ENCODE measurements at places on chromosomes 11 and 22.

DNA sequence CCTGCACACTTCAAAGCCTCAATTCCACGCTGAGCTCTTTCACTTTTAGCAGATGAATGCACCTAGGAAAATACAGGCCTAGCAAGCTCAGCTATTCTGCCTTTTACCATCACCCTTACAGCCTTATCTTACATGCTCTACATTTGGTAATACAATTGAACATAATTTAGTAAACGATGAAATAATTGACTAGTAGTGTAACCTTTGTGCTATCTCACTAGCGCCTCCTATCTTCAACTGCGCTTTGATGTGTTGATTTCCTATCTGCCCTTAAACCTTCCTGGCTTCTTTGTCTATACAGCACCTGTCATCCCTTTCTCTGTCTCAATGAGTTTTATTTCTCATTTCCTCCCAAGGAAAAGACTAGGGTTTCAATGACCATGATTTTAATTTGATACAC lies 149.7 kb downstream of the LRRC4C start:
- no peak for DNase-seq

DNA sequence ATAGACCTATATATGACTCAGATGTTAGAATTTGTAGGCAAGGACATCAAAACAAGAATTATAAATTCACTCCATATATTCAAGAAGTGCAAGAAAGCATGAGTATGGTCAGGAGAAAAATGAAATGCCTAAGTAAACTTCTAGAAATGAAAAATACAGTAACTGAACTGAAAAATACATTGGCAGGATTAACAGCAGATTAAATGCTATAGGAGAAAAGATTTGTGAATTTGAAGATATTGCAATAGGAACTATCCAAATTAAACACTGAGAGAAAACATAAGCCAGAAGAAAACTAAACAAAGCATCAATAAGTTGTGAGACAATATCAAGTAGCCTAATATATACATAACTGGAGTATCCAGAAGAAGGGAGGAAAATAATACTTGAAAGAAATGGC lies 46.6 kb upstream of the TMEM45B start:
- DNase-seq, result no peak

DNA sequence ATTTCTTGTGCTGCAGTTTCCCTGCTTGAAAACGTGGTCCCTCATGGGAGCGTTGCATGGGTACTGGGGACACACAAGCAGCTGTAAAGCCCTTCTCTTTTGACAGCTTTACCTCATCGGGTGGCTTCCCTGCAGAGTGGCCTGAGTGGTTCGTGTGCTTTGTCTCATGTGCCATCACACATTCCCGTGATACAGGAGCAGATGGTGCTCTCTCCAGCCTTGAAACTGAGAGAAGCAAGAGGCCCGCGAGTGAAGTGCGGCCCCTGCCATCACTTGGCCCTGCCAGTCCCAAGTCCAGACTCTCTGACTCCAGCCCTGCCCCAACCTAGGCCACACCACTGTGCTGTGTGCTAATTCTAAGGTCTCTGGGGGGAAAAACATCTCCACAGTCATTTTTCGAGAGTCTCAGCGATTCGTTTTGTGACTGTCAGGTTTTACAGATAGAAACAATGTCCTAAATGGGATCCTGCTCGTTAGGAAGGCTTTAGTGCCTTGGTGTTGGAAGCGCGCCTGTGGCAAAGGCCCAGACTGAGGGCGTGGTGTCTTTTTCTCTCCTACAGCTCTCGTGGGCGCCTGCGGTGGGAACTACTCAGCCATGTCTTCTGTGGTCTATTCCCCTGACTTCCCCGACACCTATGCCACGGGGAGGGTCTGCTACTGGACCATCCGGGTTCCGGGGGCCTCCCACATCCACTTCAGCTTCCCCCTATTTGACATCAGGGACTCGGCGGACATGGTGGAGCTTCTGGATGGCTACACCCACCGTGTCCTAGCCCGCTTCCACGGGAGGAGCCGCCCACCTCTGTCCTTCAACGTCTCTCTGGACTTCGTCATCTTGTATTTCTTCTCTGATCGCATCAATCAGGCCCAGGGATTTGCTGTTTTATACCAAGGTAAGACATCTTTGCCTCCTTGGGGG lies 64.2 kb downstream of the KREMEN1 start:
- DNase-seq, result no peak

GRCh38 chr22:17774926-17775685 lies 837 bp upstream of the BID start:
- no peak for DNase-seq

GRCh38 chr22:42842658-42843370 lies 14.3 kb downstream of the ARFGAP3 start:
- no peak for DNase-seq

Measured in substantia nigra (tissue), 51 donors.